Aortic smooth muscle cell (primary cell): ENCODE measurements at places on chromosomes 4 and X. TPM values are rescaled to one million over a fixed set of nuclear protein-coding genes. Genes with fewer than 3 reads are reported as not detected.

Gene TLR10
- not detected in 2 replicates for total RNA-seq

Gene HPGD
- 0.13 and 0.50 TPM in 2 replicates for total RNA-seq

Gene MAP3K15
- total RNA-seq: not detected in 2 replicates

Gene BEX1
- not detected in 2 replicates for total RNA-seq

Gene TMSB15A
- total RNA-seq: 4.9 and 6.3 TPM in 2 replicates
